NCI-H345 (cell line): ENCODE measurements at places on chromosomes 4 and X.
A peak's percentile ranks its signal among the peaks of the same experiment; 100 is the strongest.

- DNase-seq = no peak
Measured at GRCh38 chrX:125293850-125294780, 25.6 kb upstream of the TEX13C start.

- no peak for DNase-seq
Measured at GRCh38 chr4:68984947-68985346, 33.3 kb upstream of the UGT2A3 start.

DNA sequence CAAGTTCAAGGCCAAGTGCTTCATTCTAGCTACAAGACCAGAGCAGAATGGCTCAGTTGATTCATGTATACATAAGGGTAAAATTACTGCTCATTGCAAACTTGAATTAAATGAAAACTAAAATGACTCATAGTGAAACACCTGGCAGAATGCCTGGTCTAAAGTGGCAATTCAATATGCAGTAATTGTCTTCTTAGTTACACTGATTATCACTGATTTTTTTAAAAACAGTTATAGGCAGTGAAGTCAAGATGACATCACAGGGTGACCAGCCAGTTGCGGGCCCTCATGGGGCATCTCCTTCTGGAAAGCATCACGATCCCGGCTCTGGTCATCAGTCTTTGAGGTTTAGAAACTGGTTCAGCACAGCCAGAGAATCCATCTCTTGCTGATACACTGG, 154.2 kb downstream of the RAB28 start:
- DNase-seq = peak; percentile 56

DNA sequence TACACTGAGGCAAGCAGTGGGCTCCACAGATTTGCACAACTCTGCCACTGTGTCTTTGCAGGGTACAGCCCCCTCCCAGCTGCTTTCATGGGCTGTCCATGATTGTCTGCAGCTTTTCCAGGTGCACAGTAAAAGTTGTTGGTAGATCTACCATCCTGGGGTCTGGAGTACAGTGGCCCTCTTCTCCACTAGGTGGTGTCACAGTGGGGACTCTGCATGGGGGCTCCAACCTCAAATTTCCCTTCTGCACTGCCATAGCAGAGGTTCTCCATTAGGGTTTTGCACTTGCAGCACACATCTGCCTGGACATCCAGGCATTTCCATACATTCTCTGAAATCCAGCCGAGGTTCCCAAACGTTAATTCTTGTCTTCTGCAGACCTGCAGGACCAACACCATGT, 1002.3 kb downstream of the FAM133A start:
- no peak for DNase-seq

- DNase-seq = no peak
Measured at GRCh38 chr4:80419946-80420345, 84.4 kb downstream of the CFAP299 start.

- no peak for DNase-seq
Measured at GRCh38 chrX:105018865-105019264, 201.6 kb downstream of the TEX13A start.

DNA sequence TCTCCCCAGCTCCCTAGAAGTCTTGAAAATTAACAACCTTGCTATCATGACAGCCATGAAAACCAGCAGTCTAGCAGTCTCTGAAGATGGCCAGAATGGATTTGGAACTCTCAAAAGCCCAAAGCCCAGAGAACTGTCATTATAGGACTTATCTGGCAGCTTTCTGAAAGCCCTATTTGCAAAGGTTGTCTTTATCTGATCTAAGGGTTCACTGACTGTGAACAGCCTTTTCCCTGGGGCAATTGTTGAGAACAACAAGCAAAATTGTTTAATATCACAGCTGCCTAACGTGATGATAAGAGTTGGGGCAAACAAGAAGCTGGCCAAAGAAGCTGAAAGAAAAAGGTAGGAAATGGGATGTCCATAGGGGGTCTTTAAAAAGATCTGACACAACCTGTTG, 20.9 kb upstream of the KLHL8 start:
- DNase-seq = peak; percentile 32

GRCh38 chr4:71992571-71993312, 39.1 kb upstream of the NPFFR2 start:
- DNase-seq = no peak

DNA sequence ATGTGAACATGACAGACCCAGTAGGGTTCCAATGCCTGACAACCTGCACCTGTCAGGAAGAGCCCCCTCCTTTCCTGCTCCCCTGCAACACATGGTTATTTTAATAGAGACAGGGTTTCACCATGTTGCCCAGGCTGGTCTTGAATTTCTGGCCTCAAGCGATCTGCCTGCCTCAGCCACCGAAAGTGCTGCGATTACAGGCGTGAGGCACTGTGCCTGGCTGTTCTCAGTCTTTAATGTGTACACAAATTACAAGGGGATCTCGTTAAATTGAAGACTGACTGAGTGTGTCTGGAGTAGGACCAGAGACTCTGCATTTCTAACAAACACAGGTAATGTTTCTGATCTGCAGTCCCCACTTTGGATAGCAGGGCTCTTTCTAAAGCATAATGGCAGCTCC, 55.4 kb downstream of the NPNT start:
- DNase-seq = peak; percentile 8

DNA sequence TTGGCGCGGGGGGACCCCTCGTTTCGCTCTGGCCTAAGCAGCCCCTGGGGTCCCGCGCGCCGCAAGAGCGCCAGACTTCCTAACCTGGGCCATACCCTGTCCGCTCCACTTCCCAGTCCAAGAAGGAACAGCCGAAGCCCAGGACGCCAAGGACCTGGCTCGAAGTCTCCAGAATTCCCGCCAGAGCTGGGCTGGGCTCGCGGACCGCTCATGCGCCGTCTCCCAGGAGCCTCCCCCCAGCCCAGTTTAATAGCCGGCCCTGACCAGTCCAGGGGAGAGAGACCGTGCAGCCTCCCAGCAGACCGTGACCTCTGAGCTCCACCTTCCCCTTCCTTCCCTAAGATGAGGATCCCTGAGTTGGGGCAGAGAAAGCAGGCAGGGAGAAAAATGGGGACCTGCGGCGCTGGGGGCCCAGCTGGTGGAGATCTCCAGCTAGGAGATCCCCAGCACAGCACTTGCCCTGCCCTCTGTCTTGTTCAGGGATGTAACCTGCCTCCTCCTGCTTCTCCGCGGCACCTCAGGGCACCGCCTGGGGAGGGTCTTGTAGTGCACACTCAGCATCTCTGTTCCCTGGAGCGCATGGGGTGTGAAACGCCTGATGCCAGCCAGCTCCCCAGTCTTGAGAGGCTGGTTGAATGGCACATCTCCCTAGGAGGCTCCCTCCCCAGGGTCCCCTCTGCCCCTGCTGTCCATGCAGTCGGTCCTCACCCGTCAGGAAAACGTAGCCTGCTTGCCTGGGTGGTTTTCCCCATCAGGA, 1.2 kb upstream of the LETM1 start:
- DNase-seq = no peak

DNA sequence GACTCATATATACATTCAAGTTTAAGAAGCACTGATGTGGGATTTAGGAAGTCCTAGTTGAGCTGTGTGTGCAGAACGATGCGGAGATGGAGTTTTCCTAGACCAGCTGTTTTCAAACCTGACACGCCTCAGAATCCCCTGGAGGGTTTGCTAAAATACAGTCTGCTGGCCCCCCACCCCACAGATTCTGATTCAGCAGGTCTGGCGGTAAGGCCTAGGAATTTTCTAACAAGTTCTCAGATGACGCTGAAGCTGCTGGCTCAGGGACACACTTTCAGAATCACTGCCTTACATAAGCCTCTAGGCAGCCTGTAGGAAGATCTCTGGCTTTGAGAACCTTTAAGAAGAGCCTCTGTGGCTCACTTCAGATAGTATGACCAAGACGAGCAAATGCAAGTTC, 73.1 kb downstream of the PHEX start:
- no peak for DNase-seq

DNA sequence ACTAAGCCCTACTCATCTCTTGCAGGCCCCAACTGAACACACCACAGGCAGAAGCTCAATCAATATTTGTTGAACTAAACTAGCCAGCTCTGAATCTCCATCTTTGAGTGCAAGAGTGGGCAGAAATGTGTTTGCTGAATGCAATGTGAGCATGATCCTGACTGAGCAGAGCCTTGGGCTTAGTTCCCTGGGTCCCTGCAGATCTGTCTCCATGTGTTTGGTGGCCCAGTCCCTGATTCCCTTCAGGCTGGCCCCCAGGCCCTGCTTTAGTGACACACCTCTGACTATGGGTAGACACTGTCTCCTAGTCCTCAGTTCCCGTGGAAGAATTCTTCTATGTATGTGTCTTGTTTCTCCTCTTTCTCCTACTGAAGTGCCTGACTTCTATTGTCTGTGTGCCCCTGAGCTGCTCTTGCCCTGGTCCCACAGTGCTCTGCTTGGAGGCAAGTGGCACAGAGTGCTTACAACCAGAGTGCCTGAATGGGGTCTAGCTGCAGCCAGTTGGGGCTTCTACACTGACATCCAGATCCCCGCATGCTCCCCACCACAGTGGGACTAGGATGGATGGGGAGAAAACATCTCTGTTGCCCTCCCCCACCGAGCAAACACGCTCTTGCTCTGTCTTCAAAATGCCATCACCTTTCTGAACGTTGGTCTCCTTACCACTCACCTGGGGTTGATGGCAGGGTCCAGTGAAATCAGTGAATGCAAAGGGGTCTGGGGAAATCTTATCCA, 9.3 kb downstream of the PJA1 start:
- no peak for DNase-seq

GRCh38 chr4:139333046-139333445, 30.8 kb upstream of the NDUFC1 start:
- no peak for DNase-seq

DNA sequence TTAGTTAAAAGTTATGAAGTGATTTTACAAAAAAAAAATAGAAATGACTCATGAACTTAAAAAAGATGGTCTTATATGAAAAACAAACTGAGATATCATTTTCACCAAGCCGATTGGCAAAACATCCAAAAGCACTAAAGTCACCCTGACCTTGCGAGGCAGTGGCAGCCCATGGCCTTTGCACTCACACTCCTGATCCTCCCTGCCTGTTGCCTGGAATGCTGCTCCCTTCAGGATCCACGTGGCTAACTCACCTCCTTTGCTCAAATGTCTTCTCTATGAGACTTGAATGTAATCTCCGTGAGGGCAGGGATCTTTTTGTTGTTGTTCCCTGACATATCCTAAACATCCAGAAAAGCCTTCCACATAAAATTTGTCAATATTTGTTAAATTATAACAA, 106.4 kb downstream of the RAPGEF2 start:
- no peak for DNase-seq

GRCh38 chr4:925771-926500, 6.2 kb downstream of the GAK start:
- DNase-seq = no peak

GRCh38 chr4:16199093-16199492, 27.2 kb downstream of the TAPT1 start:
- DNase-seq = no peak

- no peak for DNase-seq
Measured at GRCh38 chrX:17559728-17560379, 177.4 kb upstream of the SCML1 start.

DNA sequence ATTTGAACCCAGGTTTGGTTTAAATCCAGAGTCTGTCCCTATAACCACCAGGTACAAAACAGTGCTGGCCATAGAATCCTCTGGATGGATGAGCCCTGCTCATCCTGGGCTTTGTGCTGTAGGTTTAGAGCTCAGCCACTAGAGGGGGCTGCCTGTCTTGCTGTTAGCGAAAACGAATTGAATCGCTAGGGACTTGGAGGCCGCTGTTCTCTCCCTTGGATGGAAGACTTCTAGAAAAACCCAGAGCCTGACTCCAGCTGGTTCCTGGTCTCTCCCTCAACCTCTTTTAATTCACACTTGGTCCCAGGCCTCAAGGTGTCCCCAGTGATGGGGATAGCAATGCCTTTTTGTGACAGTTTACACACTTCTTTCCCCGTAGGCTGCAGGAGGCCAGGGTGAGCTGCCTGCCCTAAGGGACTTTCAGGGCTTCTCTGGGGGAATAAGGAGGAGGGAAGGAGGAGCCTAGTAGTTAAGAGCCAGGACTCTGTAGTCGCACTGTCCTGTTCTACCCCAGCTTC, 8.7 kb downstream of the RIPPLY1 start:
- DNase-seq = peak; percentile 58

DNA sequence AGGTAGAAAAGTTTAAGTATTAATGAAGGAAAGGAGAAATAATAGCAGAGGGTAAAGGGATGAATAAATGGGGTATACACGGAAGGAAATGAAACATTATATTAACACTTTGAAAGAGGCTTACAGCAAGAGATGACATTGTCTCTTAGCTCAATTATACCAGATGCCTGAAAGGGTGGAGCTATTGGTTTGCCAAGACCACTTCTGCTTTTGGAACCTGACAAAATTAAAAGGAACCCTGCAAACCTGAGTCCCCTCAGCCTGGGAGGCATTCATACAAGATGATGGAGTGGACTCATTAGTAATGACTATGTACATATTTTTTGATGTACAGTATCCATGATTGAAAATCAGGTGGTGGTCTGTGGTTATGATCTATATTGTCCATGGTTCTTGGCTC, 45.1 kb upstream of the HPF1 start:
- no peak for DNase-seq

DNA sequence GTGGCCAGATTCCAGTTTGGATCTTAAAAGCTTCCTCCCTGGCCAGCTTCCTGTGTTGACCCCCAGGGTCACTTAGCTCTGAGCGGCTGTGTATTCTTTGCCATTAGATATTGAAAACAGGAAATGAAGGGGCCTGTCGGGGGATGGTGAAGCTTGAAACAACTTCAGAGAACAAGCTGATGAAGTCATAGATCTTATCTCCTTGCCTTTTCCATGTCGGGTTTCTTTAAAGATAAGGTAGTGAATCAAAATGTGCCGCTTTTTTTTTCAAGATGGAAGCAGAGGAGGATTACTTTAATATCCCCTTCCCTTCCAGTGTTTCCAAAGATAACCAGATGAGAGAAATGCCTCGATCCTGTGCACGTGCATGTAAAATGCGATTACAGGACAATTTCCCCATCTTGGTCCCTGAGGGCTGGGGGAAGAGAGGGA, 508.5 kb downstream of the MID1IP1 start:
- no peak for DNase-seq

DNA sequence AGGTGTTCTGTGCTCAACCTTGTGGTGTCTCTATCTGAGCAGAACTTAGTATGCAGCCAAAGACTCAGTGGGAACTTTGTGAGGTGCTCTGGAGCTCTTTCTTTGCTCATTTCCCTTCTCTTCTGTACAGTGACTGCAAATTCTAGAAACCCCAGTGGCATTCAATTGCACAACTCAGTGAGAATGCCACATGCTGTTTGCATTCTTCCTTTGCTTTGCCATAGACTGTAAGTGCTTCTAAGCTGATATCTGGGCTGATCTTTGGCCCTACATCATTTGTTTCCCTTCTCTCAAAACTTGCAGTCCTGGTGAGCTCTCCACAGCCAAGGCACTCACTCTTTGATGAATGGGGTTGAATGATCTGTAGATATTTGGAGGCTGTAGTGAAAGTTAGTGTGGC, 7.0 kb downstream of the PNMA3 start:
- no peak for DNase-seq

GRCh38 chr4:165177725-165178666, 29.4 kb upstream of the KLHL2 start:
- DNase-seq = no peak

GRCh38 chr4:180203349-180203748, 2039.9 kb upstream of the TENM3 start:
- no peak for DNase-seq
